Stimulated activated CD8-positive, alpha-beta memory T cell treated with anti-CD3 and anti-CD28 coated beads, Interleukin-7, amount 100 ng/mL, for 48 hours (primary cell): ENCODE measurements at places on chromosomes 3 and 15.

GRCh38 chr3:9169326-9169725 lies 80.1 kb downstream of the SRGAP3 start:
- DNase-seq = no peak

DNA sequence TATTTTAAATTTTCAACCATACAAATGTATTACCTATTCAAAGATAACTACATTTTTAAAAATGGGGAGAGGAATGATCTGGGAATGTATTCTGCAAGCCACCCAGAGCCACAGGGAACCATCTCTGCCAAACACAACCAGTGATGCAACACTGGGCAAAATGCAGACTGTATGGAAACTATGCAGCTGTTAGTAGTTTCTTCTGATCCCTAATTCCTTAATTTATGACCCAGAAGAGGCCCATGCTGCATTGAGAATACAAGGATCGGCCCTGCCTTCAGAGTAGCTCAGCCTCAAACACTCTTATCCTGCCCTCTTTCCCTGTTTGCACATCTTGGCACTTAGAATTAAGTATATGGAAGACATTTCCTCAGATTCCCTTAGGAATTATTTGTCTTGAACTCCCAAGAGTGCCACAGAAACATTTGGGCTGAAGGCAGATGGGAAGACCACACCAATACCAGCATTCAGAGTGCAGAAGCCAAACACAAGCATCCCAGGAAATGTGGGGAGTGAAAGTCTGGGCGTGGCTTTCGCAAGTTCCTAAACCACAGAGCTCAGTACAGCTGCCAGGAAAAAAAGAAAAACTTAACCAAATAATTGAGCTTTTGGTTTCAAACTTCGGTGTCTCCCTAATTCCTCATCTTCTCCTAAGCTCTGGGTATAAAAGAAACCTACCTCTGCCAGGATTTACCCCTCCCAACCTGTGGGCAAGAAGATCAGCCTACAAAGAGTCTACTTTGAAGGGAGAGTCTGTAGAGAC lies 5.3 kb downstream of the SNUPN start:
- no peak for DNase-seq

- no peak for DNase-seq
Measured at GRCh38 chr3:172332256-172333041, 115.8 kb downstream of the GHSR start.

GRCh38 chr3:184537885-184538665 lies 23.5 kb upstream of the EPHB3 start:
- no peak for DNase-seq

- no peak for DNase-seq
Measured at GRCh38 chr15:36791844-36792571, 212.6 kb downstream of the CDIN1 start.

GRCh38 chr15:95644100-95644875 lies 686.2 kb upstream of the NR2F2 start:
- DNase-seq = no peak

- DNase-seq = no peak
Measured at GRCh38 chr3:64392001-64392400, 166.7 kb upstream of the PRICKLE2 start.

GRCh38 chr15:99125061-99125891 lies 20.4 kb downstream of the SYNM start:
- no peak for DNase-seq

- no peak for DNase-seq
Measured at GRCh38 chr15:47265686-47266085, 451.6 kb upstream of the SEMA6D start.

GRCh38 chr3:29156086-29156715 lies 124.7 kb upstream of the RBMS3 start:
- no peak for DNase-seq

DNA sequence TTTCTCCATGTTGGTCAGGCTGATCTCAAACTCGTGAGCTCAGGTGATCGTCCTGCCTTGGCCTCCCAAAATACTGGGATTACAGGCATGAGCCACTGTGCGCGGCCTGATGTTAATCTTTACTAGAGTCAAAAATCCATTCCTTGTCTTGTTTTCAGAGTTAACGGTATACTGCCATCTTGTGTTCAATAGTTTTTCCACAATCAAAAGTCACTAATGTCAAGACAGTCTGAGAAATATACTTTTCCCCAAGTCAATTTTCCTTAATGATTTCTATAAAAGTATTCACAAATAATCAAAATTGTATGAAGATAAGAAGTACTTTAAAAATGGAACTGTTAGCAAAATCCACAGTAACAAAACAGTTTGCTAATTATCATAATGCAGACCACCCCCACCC lies 8.5 kb downstream of the CRBN start:
- no peak for DNase-seq

DNA sequence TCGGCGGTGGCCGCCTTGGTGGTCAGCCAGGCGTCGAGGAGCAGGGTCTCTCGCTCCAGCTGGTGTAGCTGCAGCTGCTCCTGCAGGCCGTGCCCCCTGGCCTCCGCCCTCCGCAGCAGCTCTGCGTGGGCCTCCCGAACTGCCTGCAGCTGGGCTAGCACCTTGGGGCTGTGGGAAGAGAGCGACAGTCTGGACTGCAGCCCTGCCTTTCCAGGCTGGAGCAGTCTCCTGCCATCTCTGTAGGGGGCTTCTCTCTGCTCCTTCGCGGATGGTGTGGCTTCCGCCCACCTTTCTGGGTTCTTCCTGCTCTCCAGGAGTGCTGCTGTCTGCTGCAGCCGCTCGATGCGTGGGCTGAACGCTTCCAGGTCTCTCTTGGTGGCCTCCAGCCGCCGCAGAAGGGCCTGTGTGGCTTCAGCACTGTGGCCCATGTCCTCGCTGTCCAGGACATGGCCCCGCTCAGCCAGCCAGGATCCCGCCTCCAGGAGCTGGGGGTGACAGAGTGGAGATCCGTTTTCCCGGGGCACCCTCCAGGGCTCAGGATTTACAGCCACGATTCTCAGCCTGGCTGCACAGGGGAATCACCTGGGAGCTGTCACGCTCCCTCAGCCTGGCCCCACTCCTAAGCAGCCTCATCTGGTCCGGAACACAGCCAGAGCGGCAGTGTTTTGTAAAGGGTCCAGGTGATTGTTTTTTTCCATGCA lies 16.8 kb downstream of the PLA2G4B start:
- no peak for DNase-seq

GRCh38 chr3:189773056-189773455 lies 141.9 kb downstream of the TP63 start:
- DNase-seq = no peak

GRCh38 chr15:72521682-72522081 lies 47.6 kb downstream of the ARIH1 start:
- no peak for DNase-seq

DNA sequence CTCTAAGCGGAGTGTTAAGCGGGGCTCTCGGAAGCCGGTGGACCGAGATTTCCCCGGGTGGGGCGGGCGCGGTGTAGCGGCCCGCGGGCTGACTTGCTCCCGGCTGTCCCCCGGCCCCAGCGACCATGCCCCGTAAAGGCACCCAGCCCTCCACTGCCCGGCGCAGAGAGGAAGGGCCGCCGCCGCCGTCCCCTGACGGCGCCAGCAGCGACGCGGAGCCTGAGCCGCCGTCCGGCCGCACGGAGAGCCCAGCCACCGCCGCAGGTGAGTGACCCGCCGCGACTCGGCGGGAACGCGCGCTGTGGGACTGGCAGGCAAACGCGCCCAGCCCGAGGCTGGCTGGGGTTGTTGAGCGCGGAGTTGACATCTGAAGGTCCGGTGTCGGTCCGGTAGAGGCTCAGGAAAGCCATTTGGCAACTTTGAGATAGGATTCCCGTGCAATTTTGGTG lies 1.3 kb downstream of the SMC4 start:
- DNase-seq = no peak

- DNase-seq = no peak
Measured at GRCh38 chr15:33296050-33296449, 14.7 kb upstream of the RYR3 start.

- DNase-seq = no peak
Measured at GRCh38 chr3:64417816-64418215, 192.6 kb upstream of the PRICKLE2 start.

DNA sequence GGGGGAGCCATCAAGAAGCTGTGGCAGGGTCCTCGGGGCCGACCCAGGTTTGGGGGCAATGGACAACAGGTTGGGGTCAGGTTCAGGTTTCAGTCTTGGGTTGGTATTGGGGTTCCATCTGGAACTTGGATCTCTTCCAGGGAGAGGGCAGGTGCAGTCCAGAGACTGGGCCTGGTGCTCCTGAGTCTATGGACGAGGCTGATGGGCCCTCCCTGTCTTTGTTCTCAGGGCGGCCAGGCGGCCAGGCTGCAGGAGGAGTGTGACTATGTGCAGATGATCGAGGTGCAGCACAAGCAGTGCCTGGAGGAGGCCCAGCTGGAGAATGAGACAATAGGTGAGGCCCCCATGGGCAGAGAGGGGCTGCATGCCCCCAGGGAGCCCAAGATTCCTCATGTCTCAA lies 11.1 kb downstream of the VIPR1 start:
- DNase-seq = no peak

GRCh38 chr3:32794487-32795308 lies 23.1 kb upstream of the TRIM71 start:
- DNase-seq = no peak

GRCh38 chr3:33865133-33865532 lies 66.7 kb downstream of the PDCD6IP start:
- no peak for DNase-seq

GRCh38 chr3:10883478-10884234 lies 67.6 kb downstream of the SLC6A11 start:
- DNase-seq = no peak

DNA sequence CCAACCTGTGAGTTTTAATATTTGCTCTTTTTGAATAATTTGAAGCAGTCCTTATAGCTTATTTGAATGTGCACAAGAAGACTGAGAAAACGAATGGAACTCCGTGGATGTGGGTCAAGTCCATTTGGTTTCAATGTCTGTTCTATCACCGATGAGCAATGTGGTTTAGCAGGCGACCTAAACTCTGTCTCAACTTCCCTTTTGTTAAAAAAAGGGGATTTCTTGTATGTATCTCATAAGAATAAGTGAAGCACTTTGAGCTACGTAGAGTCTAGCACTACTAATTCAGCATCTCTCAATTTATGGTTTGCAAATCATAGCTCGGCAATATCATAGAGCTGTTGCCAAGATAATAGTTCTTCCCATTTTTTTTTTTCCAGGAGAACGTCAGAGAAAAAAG lies 4.6 kb upstream of the SKIL start:
- DNase-seq = no peak

DNA sequence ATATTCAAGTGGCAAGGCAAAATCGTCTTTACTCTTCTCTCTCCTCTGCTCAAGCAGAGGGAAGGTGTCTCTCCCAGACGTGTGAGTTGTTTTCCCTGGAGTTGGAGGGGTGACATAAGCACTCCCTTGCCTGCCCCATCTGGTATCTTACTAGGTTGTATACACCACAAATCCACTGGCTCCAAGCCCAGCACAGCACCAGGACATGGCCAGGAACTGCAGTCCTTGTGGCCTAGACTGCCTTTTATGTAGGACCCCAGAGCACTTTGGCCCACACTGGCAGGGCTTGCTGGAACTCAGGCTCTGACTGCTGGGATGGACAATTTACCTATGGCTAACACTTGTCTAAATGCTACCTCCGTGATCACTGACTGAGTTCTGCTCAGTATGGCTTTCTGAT lies 34.0 kb downstream of the DZIP3 start:
- DNase-seq = no peak

- DNase-seq = no peak
Measured at GRCh38 chr15:70341566-70341965, 243.8 kb upstream of the TLE3 start.

DNA sequence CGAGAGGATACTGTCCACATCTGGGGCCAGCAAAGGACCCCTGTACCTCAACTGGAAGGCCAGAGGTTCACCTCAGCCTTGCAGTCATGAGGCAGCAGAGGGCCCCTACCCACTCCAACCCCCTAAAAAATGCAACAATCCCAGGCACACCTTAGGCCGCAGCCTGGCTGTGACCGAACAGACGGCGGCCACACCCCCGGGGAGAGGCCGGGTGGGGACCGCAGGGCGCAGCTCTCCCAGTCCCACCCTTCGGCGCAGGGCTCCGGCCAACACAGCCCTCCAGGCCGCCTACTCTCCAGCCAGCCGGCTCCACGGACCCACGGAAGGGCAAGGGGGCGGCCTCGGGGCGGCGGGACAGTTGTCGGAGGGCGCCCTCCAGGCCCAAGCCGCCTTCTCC lies 457 bp upstream of the DNAJA4 start:
- no peak for DNase-seq
